Caki2 (cell line): ENCODE measurements at places on chromosomes 6 and 20. TPM values are rescaled to one million over a fixed set of nuclear protein-coding genes. Genes with fewer than 3 reads are reported as not detected.

HLA-G gene
- total RNA-seq, result not detected in 2 replicates

GNAS-AS1 gene
- 3.1 and 5.2 TPM in 2 replicates for total RNA-seq

DNA sequence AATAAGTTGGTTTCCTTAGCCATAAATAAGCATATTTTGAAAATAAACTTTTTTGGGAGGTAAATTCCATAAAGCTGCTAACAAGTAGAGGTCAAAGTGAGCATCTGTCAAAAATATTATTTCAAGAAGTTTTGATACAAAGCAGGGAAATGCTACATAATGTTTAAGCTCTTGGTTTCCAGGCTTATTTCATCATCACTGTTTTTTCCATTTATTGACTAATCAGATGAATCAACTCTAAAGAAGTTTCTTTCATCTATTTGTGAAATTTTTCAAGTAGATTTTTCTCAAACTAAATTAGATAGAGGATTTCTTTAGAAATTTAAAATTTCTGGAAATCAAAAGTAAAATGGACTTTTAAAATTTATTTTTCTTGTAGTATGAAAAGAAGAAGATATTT is 89.5 kb upstream of the TBX18 start:
- no peak for DNase-seq

DNA sequence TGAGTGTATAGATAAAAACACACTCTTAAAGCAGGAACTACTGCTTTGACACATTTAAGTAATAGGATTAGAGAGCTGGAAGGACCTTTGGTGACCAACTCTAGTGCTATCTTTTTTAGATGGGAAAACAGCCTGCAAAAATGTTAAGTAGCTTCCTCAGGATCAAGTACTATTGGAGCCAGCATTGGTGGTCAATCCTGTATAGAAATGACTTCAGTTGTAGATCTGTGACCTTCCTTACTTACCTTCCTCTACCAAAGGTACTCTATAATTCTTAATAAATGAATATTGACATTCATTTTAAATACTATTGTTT is 18.7 kb downstream of the KCNQ5 start:
- no peak for DNase-seq
